ENCODE measurements at places on chromosomes 5 and 9.

DNA sequence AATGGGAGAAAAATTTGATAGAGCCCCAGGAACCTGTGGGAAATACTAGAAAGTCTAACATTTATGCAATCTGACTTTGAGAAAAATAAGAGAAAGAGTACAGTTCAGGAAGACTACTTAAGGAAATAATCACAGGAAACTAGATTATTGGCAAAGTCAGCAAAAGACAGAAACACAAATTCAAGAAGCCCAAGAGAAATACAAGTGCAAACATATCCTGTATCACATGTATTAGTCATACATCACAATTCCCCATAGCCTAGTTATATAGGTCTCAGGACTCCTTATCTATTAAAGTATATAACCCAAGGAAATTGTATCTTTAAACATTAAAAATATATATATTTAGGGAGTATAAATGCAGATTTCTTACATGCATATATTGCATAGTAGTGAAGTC lies 100.8 kb downstream of the HOMER1 start:
- DNase-seq: no peak

DNA sequence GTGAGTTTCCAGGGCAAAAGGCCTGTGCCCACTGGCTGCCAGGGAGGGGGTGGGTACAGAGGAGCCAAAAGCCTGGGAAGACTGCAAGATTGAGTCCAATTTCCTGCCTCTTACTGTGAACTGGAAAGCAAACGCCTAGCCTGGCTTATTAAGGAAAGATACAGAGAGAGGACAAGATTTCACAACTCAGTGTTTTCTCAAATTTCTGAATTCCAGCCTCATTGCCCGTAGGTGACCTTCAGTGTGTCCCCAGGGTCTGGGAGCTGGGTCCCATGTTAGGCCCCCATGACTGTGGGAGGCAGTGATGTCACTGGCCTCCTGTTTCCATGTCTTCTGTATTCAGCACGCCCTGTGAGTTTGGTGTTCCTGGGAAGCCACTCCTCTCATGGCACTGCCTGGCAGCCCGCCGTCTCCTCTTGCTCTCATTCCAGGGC lies 60.6 kb upstream of the PTPN3 start:
- no peak for DNase-seq

DNA sequence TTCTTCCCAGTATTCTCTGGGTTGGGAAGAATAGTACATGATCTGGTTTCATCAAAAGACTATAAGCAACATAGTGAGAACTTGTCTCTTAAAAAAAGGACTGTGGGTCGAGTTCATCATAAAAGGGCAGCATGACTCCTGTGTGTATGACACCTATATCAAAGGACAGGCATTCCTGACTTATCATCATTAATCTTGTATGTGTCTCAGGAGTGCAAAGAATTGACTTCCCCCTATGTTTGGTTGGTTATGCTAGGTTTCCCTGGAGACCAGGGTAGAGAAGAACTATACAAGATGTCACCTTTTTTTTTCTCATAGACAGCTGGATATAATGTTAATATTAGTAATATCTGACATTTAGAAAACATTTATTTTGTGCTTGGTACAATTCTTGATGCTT lies 173.1 kb upstream of the ANKRD55 start:
- no peak for DNase-seq

DNA sequence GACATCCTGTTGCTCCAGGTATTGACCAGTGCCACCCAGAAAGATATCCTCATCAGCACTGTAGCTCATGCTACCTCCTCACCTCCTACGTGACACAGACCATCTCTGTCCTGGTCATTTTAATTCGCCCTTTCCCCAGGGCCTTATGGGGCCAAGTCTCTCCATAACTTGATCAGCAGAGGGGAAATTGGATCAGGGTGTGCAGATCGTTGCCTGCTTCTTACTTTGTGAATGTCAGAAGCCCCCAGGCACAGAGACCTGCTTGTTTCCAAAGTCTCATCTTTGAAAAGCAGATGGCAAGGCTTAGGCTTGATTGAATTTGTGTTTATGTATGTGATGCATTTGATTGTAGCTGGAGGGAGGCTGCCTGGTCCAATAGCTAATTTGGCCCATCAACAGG lies 8.8 kb upstream of the DBH start:
- DNase-seq: no peak

- DNase-seq: no peak
Observed at GRCh38 chr5:16666883-16667398, 50.1 kb upstream of the RETREG1 start.

- DNase-seq: no peak
Observed at GRCh38 chr5:139966856-139967255, 76.2 kb downstream of the NRG2 start.

GRCh38 chr9:17486396-17486795 lies 92.5 kb upstream of the SH3GL2 start:
- DNase-seq: no peak

- no peak for DNase-seq
Observed at GRCh38 chr5:75381456-75381855, 44.4 kb downstream of the HMGCR start.

- no peak for DNase-seq
Observed at GRCh38 chr5:100852988-100853449, 50.1 kb downstream of the ST8SIA4 start.

DNA sequence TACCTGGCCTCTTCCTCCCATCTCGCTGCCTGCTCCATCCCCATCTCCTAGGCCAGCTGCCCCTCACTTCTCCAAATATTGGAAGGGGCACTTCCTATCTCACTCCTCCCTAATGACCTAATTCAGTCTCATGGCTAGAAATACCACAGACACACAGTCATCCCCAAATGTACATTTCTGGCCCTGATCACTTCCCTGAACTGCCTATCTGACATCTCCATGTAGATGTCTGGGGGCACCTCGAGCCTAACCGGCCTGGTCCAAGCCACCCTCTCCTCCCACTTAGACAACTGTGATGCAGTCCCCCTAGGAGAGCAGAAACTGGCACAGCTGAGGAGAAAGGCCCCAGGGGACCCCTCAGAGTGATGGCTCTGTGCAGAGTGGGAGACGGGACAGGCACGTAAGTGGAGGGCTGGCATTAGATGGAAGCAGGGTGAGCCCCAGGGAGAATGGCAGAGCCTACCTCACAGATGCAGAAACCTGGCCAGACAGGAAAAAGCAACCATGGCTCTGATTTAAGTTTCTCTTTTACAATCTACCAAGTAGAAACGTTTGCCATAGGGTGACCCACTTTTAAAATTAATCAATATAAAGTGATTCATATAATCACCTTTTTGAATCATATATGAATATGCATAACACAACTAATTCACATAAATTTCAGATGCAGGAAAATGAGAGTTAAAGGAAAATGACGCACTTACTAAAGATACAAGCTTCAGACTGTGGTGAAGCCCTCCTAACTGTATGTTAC lies 22.1 kb downstream of the CAMSAP1 start:
- DNase-seq: peak; percentile 25

- DNase-seq: peak; percentile 67
Observed at GRCh38 chr9:83620841-83621636, 1.9 kb upstream of the IDNK start.

DNA sequence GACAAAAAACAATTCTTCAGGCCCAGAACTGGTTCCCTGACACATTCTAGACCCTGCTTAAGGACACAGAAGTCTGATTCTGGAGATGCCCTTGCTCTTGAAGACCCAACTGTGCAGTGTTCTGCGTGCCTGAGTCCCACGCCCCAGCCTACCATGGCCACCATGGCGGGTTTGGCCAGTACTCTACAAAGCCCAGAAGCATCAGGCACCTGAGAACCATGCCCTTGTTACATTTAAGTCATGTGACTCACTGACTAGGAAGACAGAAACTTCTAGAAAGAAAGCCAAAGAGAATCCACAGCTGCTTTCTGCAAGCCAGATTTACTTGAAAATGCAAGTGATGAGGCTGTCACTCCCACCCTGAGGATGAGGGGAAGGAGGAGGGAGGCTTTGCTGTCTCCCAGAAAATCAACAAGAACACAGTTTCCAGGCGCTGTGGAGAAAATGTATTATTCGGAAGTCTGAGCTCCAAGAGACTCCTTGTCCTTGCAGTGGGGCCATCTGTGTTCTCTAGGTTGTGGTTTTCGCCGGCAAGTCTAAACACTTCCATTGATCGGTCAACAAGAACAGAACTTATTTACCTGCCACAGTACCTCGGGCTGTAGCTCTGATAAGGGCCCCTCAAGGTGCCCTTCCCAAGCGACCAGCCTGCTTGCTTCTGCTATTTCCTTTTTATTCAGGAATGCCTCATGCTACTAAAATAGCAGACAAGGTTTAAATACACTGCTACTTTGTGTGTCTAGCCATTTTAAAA lies 81.3 kb upstream of the DMRT1 start:
- no peak for DNase-seq

GRCh38 chr9:77830618-77831285 lies 182.6 kb upstream of the GNA14 start:
- no peak for DNase-seq

GRCh38 chr5:148858547-148858946 lies 32.1 kb downstream of the ADRB2 start:
- DNase-seq: no peak

DNA sequence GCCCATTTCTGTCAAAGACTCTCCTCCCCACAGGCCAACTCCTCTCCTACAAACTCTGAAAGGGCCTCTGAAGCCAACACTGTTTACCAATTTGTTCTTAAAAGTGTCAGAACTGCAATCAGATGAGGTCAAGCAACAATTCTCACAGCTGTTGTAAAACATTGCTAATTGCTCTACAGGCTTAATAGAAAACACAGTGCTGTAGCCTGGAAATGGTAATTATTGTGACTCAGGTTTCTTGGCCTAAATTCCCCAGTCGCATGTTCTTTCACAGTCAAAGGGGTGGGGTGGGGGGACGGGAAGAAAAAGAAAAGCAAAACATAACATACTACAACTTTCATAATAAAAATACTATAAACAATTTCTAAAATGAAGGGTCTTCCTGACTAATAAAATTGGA lies 343.2 kb downstream of the DMAC1 start:
- DNase-seq: no peak

GRCh38 chr9:117234103-117234502 lies 180.8 kb downstream of the ASTN2 start:
- DNase-seq: no peak

- DNase-seq: no peak
Observed at GRCh38 chr9:110758201-110758600, 89.6 kb downstream of the MUSK start.

DNA sequence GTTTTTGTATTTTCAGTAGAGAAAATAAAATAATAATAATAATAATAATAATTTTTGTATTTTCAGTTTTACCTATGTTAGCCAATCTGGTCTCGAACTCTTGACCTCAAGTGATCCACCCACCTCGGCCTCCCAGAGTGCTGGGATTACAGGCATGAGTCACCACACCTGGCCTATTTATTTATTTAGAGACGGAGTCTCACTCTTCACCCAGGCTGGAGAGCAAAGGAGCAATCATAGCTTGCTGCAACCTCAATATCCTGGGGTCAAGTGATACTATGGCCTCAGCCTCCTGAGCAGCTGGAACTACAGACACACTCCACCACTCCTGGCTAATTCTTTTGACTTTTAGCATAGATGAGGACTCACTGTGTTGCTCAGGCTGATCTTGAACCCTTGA lies 167.5 kb downstream of the TLE1 start:
- DNase-seq: no peak

- DNase-seq: peak; percentile 46
Observed at GRCh38 chr5:59810041-59810440, 83.5 kb downstream of the PDE4D start.

DNA sequence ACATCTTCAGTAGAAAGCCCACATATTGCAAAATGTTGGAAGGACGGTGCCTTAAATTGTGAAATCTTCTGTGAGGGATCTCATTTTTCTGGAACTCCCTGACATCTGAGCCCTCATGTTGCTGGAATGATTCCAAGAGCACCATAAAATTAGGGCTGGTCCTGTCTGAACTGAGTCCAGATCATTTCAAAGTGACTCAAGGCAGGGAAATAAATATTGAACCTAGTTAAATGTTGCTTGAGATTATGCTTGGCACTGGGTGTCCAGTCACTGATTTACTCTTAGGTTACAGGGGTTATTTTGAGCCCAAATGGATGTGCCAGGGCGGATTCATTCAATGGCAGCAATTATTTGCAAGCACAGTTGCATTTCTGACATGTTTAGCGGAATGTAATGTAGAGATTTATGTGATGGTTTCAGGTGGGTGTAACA lies 437.0 kb downstream of the PIK3R1 start:
- DNase-seq: no peak
